NCI-H1048 (cell line): ENCODE measurements at places on chromosomes 6 and 20.

DNA sequence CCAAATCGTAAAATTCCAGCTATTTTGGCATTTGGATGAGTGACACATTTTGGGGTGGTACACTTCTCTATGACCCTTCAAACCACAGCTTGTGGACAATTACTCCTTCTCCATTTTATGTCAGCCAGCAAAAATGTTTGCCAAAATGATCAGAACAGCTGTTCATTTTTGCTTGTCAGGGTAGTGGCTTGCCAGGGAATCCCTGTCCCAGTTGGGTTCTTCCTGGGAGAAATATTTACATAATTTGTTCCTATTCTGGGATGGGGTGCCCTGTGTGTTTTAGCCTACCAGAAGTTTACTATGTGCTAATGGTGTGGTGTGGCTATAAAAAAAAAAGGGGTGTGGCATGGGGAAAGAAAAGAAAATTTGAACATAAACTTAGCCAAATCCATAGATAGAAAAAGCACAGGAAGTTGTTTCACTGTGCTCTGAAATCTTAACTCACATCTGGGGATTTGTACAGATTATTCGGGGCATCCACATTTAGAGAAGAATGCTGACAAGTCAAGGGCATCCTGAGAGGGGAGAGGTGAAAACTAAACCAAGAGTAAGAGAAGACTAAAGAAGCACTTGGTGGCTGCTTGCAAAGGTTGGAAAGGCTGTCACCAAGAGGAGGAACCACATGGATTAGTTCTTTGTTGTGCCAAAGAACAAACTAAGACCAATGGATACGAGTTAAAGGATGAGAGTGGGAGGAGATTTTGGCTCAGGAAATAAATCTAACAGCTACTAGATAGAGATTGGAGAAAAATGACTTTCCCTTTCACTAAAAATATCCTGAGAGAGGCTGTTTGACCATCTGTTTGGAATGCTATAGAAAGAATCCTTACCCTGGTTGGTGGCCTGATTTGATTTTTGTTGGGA is 55.2 kb upstream of the RBM24 start:
- no peak for DNase-seq

- DNase-seq = no peak
Measured at GRCh38 chr6:161076181-161076677, 84.7 kb downstream of the MAP3K4 start.

DNA sequence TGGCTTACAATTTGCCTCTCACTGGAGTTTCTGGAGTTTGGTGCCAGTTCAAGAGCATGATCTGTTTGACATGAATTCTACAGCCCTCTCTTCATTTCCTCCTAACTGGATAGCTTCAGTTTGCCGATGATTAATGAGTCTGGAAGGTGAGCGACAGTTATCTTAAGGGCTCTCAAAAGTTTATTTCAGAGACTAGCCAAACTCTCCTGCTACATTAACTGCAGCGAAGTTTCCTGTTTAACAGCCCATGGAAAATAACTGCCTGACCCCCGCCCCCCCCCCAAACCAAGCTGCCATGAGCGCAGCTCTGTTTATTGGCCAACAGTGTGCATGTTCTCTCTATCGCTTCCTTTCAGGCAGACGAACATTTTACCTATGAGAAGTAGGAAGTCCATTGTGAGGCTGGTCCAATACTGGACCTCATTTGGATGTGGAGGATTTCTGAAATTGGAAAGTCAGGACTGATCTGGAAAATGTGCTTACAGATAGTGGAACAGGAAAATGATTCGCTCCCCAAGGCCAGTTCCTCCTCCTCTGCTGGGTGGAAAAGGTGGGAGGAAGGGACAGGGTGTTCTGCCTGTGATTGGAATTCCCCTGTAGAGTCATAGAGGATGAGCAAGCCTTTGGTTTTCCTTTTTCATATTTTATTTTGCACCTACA is 522.2 kb upstream of the JAG1 start:
- no peak for DNase-seq

DNA sequence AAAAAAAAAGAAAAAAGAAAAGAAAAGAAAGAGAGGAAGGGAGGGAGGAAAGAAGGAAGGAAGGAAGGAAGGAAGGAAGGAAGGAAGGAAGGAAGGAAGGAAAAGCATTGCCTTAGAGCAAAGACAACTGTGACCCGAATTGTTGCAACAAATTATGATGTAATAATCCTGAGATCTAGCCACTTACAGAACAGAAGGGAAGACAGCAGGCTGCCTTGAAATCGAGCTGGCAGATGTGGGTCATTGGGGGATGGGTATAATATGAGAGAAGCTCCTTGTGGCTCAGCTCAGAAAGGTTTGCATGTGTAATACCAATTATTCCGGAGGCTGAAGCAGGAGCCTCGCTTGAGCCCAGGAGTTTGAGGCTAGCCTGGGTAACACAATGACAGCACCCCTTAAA is 208.1 kb upstream of the PROKR2 start:
- DNase-seq = no peak

DNA sequence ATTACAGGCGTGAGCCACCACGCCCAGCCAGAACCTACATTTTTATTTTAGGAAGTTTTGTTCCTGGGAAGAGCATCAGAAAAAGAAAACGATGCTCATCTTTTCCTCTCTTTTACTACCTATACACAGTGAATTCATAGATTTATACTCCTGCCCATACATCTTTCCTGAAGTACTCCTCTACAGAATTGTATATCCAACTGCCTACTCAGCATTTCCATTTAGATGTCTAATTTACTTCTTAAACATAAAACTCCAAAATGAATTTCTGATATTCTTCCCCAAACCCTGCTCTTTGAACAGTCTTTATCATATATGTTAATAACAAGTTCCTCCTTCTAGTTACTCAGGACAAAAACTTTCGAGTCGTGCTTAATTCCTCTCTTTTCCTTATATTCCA is 39.8 kb upstream of the RSPO3 start:
- no peak for DNase-seq

- no peak for DNase-seq
Measured at GRCh38 chr6:18347866-18348265, 39.3 kb upstream of the RNF144B start.

DNA sequence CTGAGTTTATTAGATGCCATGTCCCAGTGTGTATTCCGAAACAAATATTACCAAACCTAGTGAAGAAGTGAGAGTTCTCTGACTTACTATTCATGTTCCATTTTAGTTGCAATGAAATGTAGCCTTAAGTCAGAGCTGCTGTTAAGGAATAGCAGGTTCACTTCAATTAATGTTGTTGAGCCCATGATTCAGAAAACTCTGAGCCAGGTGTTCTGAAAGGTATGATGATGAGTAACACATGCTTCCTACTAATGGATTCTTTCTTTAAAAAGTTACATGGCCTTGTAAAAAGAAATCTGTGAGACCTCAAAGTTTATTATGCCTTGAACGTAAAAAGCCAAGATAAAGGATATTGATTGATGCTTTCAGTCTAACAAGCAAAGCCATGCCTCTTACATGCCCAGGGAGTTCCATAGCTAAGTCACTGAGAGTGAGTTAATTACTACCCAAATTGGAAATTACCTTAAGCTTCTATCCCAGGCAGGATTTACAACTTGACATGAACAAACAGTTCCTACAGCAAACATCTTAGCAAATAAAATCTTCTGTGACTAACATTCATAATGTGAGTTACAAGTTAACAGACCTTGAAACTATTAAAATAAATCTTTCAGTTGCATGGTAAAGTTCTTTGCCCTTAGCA is 122.9 kb downstream of the AKAP7 start:
- no peak for DNase-seq

- DNase-seq = no peak
Measured at GRCh38 chr20:44720621-44720996, 5.4 kb downstream of the CCN5 start.

DNA sequence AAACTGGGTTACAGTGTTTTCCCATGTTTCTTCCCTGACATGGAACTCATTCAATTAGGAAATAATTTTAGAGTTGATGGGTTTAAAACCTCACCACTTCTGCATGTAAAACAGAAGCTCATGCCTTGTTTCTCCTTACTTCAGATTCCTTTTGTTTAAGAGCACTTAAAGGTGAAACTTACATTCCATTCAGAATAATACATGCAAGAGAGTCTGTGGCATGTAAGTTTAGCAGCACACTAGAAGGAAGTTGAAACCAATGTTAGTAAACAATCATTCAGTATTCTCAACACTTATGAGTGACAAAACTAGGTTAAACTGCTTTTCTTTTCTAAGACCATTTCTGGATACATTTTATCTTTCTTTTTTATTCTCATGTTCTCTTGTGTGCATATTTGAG is 495.6 kb upstream of the PTCHD4 start:
- no peak for DNase-seq

DNA sequence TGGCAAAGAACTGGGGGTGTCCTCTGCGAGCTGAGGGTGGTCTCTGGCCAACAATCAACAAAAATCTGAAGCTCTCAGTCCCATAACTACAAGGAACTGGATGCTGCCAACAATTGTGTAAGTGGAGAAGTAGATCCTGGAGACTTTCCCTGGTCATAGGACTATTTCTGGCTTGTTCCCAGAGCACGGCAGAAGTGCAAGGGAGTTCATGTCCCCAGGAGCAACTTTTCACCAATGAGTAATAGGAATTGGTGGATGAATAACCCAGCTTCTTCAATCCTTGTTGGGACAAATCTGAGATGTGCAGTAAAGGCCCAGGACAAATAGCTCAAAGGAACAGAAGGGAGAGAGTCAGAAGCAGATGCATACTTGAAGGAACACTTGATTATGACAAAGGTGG is 95.5 kb downstream of the QRSL1 start:
- DNase-seq = no peak

- DNase-seq = no peak
Measured at GRCh38 chr6:96715608-96716007, 121.7 kb downstream of the GPR63 start.

GRCh38 chr6:53728570-53729194 is 63.1 kb upstream of the KLHL31 start:
- DNase-seq = no peak

GRCh38 chr6:125584468-125584939 is 164.9 kb upstream of the HEY2 start:
- DNase-seq = no peak

DNA sequence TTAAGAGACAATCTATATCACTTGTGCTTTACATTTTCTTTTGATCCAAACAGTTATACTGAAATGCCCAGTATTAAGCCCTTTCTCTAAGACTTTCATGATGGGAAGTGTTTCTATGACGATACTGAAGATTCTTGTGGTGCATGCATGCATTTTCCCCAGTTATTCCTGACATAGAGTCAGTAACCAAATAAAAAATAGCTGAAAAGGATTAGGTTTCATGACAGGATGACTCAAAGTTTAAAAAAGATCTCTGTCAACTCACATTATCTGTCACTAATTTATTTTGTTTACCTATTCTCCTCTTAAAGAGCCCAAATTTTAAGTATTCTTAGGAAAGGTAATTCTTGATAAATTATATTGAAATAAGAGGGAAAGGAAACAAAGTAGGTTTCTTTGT is 98.4 kb downstream of the SESN1 start:
- DNase-seq = no peak

DNA sequence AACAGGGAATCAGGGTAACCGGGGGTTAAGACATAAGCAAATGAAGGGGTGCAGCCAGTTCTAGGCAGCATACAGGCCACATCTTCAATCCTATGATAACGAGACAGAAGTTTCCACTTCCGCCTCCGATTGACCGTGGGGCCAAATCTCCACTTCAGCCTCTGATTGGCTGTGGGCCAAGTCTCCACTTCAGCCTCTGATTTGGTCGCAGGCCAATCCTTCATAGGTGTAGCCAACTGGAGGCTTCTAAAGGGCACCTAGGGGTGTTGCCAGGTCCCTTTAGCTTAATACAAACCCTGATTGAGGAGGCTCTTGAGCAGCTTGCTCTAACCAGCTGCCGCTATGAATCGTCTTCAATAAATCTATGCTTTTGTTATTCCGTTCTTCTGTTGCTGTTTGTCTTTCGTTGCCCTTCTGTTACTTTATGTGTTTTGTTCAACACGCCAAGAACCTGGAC is 2.1 kb upstream of the ERGIC3 start:
- DNase-seq = no peak

- no peak for DNase-seq
Measured at GRCh38 chr6:47653706-47654105, 44.7 kb upstream of the ADGRF4 start.

DNA sequence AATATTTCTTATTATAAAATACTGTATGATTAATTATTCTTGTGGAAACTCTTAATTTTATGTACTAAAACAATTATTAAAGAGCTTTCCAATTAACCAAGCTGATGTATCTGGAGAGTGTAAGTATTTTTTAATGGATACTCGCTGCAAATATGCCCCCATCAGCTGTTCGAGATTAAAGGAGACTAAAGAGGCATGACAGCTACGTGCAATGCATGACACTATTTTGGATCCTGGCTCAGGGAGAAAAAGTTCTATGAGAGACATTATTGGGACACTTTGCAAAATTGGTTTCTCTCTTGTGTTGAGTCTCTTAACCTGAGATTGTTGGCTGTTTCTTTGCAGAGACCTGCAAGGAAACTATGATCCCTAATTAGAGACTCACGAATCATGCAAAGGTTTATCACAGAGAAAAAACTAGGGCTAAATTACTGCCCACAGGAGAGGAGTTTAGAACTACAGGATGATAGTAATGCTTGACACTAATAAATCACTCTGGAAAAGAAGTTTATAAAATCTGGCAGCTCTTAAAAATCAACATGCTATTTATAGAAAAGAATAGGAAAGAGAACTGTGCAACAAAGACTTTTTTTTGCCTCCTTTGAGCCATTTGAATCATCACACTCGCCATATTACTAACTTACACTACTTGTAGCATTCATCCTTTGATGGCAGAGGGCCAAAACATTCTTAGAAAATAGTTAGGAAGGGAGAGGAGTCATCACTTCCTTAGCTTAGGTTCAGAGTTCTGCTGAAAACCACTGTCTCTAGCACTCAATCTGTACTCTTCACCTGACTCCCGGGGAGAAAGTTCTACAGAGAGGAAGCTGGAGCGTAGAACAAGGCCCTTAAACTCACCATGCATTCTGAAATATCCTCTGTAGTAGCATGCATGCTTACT is 25.3 kb downstream of the NRN1 start:
- no peak for DNase-seq

GRCh38 chr20:11054266-11054993 is 380.6 kb upstream of the JAG1 start:
- no peak for DNase-seq

GRCh38 chr20:32285621-32286371 is 8.3 kb downstream of the KIF3B start:
- DNase-seq = no peak

DNA sequence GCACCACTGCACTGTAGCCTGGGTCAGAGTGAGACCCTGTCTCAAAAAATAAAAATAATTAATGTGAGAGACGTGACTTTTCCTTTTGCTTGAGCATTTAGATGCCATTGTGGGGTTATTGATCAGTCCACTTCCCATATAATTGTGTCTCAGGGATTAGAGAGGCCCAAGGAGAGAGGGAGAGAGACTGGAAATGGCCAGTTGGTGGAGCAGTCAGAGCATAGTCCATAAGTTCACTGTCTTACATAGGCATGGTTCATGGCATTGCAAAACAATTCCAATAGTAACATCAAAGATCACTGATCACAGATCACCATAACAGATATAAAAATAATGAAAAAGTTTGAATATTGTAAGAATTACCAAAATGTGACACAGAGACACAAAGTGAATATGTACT is 15.2 kb upstream of the SDHAF4 start:
- DNase-seq = no peak
